Esophagus muscularis mucosa (tissue), 4 donors: ENCODE measurements at places on chromosomes 3 and 15. TPM values are rescaled to one million over a fixed set of nuclear protein-coding genes. Genes with fewer than 3 reads are reported as not detected.

Gene SEMA6D
- total RNA-seq: 2.1 TPM

- H3K4me3 ChIP-seq: no peak overlapping the region
- H3K27me3 ChIP-seq: no peaks in the 10 kb centered on the region
- no peaks in the 10 kb centered on the region for H3K4me1 ChIP-seq
- H3K36me3 ChIP-seq: no peaks in the 10 kb centered on the region
- no peak overlapping the region for H3K27ac ChIP-seq
Measured at GRCh38 chr3:76679541-76679940, 360.4 kb upstream of the ROBO2 start.

- no peaks in the 10 kb centered on the region for H3K36me3 ChIP-seq
- no peak for DNase-seq
- no peaks in the 10 kb centered on the region for H3K4me1 ChIP-seq
- no peak overlapping the region for H3K27ac ChIP-seq
- H3K4me3 ChIP-seq: no peak overlapping the region
Measured at GRCh38 chr3:175198991-175199783, 340.1 kb downstream of the NAALADL2 start.

GRCh38 chr3:26474706-26475105, 147.9 kb upstream of the LRRC3B start:
- H3K27ac ChIP-seq: no peak overlapping the region
- no peaks in the 10 kb centered on the region for H3K4me1 ChIP-seq
- no peak overlapping the region for H3K4me3 ChIP-seq
- no peak for DNase-seq
- no peaks in the 10 kb centered on the region for H3K36me3 ChIP-seq
- no peaks in the 10 kb centered on the region for H3K27me3 ChIP-seq

DNA sequence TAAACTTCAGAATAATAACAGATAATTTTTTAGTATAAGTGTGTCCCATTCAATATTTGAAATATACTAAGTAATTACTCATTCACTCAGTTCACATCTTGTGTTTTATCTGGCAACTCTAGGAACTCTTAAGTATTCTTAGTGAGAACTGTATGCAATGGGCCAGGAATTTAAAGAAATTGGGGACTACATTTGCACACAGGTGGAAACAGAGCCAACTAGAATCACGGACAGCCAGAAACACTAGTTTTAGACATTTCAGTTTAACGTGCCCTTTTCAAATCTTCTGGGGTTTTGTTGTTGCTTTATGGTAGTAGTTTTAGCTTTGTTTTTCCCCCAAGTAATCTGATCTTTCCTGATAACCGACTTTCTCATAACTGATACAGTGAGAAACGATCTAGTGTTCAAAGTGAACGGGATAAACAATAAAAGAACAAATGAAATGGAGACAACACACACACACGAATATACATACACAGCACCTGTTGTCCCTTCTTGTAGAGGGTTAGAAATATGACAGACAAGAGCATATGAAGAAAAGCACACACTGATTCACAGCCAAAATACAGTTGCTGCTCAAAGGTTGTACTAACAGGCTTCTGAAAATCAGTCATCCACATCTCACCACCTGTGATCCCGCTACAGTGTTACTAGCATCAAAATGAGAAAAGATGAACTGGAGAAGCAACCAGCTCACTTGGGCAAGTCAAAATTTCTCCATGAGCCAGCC, 167.0 kb downstream of the FMN1 start:
- H3K4me1 ChIP-seq: peaks cover 5% of the 10 kb centered on the region
- no peak for DNase-seq
- no peaks in the 10 kb centered on the region for H3K27me3 ChIP-seq
- no peak overlapping the region for H3K27ac ChIP-seq

DNA sequence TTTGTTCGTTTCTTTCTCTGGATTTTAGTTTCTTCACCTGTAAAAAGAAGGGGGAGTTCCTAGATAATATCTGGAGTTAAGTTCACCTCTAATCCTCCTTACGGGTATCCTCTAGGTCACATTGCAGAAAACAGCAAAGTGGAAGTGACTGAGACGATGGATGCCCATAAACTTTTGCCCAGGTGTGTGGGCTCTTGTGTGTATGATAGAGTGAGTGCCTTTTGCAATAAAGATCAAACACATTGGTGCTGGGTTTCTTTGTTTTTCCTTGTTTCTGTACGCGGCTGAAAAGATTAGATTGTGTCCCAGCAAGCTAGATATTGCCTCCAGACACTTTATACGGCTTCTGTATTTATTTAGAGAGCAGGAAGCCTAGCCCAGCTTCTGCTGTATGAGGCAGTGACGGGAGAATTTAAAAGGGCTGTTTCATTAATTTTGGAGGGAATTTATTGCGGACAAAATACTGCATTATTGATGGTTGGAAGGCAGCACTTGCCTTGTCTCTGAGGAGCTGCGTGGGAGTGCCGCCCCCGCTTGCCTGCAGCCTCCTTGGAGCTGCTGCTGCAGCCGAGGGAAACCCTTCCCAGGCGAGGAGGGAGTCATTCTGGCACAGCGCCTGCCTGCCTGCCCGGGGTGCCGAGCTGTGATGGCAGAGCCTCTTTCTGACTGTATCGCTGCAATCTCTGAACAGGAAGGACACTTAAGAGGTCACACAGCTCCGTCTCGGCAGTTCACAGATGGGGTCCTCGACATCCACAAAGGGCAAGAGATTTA, 38.5 kb downstream of the PYDC2 start:
- no peaks in the 10 kb centered on the region for H3K27me3 ChIP-seq
- peak overlapping the region; percentile 24 for H3K4me3 ChIP-seq
- peaks cover 13% of the 10 kb centered on the region for H3K4me1 ChIP-seq
- DNase-seq: no peak

GRCh38 chr3:76400141-76400540, 614.8 kb upstream of the ZNF717 start:
- DNase-seq: no peak
- H3K27ac ChIP-seq: no peak overlapping the region
- H3K4me1 ChIP-seq: no peaks in the 10 kb centered on the region
- H3K36me3 ChIP-seq: no peaks in the 10 kb centered on the region
- H3K4me3 ChIP-seq: no peak overlapping the region
- H3K27me3 ChIP-seq: no peaks in the 10 kb centered on the region

- H3K36me3 ChIP-seq: no peaks in the 10 kb centered on the region
- DNase-seq: no peak
- no peak overlapping the region for H3K4me3 ChIP-seq
- no peak overlapping the region for H3K27ac ChIP-seq
Measured at GRCh38 chr3:175404621-175405020, 545.5 kb downstream of the NAALADL2 start.

- H3K4me3 ChIP-seq: no peak overlapping the region
- H3K4me1 ChIP-seq: no peaks in the 10 kb centered on the region
- DNase-seq: no peak
- no peaks in the 10 kb centered on the region for H3K36me3 ChIP-seq
- no peaks in the 10 kb centered on the region for H3K27me3 ChIP-seq
Measured at GRCh38 chr3:17607905-17608304, 134.5 kb downstream of the TBC1D5 start.

DNA sequence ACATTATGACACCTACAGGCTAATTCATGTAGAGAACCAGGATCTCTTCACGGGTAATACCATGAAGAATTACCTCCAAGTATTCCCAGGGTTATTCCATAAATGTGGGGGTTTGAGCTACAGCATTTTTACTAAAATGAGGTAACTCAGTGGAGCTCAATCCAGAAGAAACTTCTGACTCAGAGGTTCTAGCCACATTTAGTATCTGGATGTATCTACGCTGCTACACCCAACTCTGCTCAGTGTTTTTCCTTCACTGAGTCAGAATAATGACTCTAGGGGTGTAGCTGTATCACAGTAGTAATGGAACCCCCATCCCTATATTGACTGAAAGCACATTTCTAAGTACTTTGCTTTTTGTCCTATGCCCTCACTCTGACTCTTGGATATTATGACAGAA, 52.4 kb downstream of the COPS2 start:
- no peak overlapping the region for H3K4me3 ChIP-seq
- no peak for DNase-seq
- H3K27ac ChIP-seq: no peak overlapping the region
- no peaks in the 10 kb centered on the region for H3K4me1 ChIP-seq
- peaks cover 9% of the 10 kb centered on the region for H3K36me3 ChIP-seq

Gene ASB14
- total RNA-seq: not detected

- no peak overlapping the region for H3K4me3 ChIP-seq
- no peak overlapping the region for H3K27ac ChIP-seq
- peaks cover 23% of the 10 kb centered on the region for H3K4me1 ChIP-seq
- H3K27me3 ChIP-seq: no peaks in the 10 kb centered on the region
- no peak for DNase-seq
- H3K36me3 ChIP-seq: peaks cover 58% of the 10 kb centered on the region
Measured at GRCh38 chr3:10260211-10260701, 12.0 kb downstream of the TATDN2 start.

DNA sequence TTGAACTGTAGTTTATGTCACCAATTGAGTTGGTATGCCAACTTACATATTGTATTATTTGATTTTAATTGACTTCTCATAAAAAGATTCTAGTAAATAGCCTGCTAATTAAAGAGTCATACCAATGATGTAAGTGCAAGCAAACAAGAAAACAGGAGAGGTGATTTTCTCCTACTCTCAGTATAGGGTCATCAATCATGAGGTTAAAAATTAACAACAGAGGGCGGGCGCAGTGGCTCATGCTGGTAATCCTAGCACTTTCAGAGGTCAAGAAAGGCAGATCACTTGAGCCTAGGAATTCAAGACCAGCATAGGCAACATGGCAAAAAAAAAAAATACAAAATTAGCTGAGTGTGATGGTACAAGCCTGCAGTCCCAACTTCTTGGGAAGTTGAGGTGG, 108.7 kb downstream of the MYO9A start:
- H3K36me3 ChIP-seq: peaks cover 48% of the 10 kb centered on the region
- no peak overlapping the region for H3K4me3 ChIP-seq
- no peaks in the 10 kb centered on the region for H3K27me3 ChIP-seq

- H3K36me3 ChIP-seq: peaks cover 3% of the 10 kb centered on the region
- no peaks in the 10 kb centered on the region for H3K27me3 ChIP-seq
- peak overlapping the region; percentile 9 for H3K4me3 ChIP-seq
- H3K4me1 ChIP-seq: peaks cover 15% of the 10 kb centered on the region
Measured at GRCh38 chr15:26890988-26891387, 24.1 kb downstream of the GABRA5 start.

DNA sequence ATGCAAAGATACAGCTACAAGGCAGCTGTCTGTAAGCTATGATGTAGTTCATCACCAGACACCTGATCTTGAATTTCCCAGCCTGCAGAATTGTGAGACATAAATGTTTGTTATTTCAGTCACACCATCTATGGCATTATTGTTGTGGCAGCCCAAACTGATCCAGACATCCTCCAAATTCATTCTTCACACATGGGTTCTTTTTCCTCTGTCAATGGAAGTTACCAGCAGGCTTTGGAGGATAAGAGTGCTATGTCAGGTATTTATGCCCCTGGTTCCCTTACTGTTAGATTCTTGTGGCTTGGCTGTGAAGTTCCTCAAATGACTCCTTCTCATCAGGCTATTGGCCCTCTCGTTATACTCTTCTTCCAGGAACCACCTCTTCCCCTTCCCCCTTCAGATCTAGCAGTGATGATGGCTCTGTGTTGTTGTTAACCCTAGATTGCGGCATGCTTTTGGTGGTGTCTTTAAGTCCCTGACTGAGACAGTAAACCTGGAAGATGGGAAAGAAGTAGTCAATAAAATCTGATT, 91.0 kb upstream of the CHMP2B start:
- no peaks in the 10 kb centered on the region for H3K27me3 ChIP-seq
- DNase-seq: no peak
- H3K27ac ChIP-seq: no peak overlapping the region
- H3K4me3 ChIP-seq: no peak overlapping the region

GRCh38 chr3:61110576-61110975, 140.7 kb downstream of the FHIT start:
- no peak overlapping the region for H3K27ac ChIP-seq
- H3K27me3 ChIP-seq: no peaks in the 10 kb centered on the region
- H3K36me3 ChIP-seq: no peaks in the 10 kb centered on the region
- H3K4me3 ChIP-seq: no peak overlapping the region

Gene PARP15
- 0.46 TPM for total RNA-seq

GRCh38 chr15:45802140-45802539, 167.3 kb downstream of the SQOR start:
- DNase-seq: no peak
- no peak overlapping the region for H3K4me3 ChIP-seq
- H3K4me1 ChIP-seq: no peaks in the 10 kb centered on the region
- no peaks in the 10 kb centered on the region for H3K27me3 ChIP-seq

Gene DNAH1
- 3.4 TPM for total RNA-seq

Gene SCG3
- total RNA-seq: 0.42 TPM

- H3K27me3 ChIP-seq: peaks cover 57% of the 10 kb centered on the region
- H3K36me3 ChIP-seq: no peaks in the 10 kb centered on the region
- peaks cover 25% of the 10 kb centered on the region for H3K4me1 ChIP-seq
- H3K27ac ChIP-seq: no peak overlapping the region
Measured at GRCh38 chr3:127456471-127457093, 134.0 kb downstream of the TPRA1 start.

Gene POLR2H
- 52.1 TPM for total RNA-seq

DNA sequence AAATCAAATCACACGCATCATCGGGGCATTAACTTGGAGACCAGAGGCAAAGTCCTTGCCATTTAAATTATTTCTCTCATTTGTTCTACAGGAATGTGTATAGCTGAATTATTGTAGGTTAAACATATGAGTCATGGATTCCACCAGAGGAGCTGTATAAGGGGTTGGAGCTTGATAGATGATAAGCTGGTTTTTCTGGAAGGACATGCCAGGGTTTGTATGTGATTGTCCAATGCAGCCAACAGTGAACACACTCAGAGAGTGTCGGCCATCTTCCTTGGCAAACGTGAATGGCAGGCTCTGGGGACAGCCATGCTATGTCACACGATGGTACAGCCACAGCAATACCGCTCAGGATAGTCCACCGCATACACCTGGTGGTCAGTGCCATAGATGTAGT, 25.1 kb downstream of the SSUH2 start:
- no peaks in the 10 kb centered on the region for H3K27me3 ChIP-seq
- peaks cover 9% of the 10 kb centered on the region for H3K4me1 ChIP-seq
- H3K27ac ChIP-seq: no peak overlapping the region
- no peak overlapping the region for H3K4me3 ChIP-seq

Gene KCTD6
- total RNA-seq: 16.8 TPM

- H3K27ac ChIP-seq: peak overlapping the region; percentile 51
- H3K36me3 ChIP-seq: peaks cover 25% of the 10 kb centered on the region
- H3K4me1 ChIP-seq: peaks cover 25% of the 10 kb centered on the region
- H3K4me3 ChIP-seq: no peak overlapping the region
- no peaks in the 10 kb centered on the region for H3K27me3 ChIP-seq
Measured at GRCh38 chr3:14823910-14824629, 5.3 kb downstream of the FGD5 start.

Gene NPAP1
- total RNA-seq: not detected

DNA sequence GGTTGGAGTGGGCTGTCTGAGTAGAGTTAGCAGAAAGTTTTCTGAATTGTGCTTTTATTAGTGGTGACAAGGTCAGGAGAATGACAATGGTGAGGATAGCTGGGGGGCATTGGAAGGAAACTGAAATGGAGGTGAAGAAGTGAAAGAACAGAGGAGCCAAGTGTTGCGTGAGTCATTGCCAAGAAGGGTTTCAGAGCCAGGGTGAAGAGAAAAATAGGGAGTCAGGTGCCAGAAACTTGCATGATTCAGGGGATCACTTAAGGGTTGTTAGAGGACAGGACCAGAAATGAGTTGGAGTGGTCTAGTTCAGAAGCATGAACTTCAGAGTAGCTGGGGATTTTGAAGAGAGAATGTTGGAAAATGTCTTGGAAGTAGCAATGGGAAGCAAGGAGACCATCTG, 86.0 kb upstream of the GALNT15 start:
- H3K4me1 ChIP-seq: peaks cover 44% of the 10 kb centered on the region
- H3K4me3 ChIP-seq: no peak overlapping the region
- no peak for DNase-seq
- H3K36me3 ChIP-seq: no peaks in the 10 kb centered on the region
- no peaks in the 10 kb centered on the region for H3K27me3 ChIP-seq

Gene SHC4
- total RNA-seq: 2.2 TPM

Gene SEMA3F
- 46.5 TPM for total RNA-seq

Gene CAMP
- not detected for total RNA-seq
